ENCODE measurements at places on chromosomes 1 and 21.

DNA sequence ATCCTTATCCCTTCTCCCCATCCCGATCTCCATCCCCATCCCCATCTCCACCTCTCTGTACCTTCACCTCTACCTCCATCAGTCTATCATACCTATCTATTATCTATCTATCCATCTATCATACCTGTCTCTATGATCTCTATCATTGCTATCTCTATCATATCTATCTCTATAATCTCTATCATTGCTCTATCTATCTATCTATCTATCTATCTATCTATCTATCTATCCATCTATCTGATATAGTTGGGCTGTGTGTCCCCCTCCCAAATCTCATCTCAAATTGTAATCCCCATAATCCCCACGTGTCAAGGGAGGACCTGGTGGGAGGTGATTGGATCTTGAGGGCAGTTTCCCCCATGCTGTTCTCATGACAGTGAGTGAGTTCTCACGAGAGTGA is 97.9 kb upstream of the PAXBP1 start:
- DNase-seq: no peak

DNA sequence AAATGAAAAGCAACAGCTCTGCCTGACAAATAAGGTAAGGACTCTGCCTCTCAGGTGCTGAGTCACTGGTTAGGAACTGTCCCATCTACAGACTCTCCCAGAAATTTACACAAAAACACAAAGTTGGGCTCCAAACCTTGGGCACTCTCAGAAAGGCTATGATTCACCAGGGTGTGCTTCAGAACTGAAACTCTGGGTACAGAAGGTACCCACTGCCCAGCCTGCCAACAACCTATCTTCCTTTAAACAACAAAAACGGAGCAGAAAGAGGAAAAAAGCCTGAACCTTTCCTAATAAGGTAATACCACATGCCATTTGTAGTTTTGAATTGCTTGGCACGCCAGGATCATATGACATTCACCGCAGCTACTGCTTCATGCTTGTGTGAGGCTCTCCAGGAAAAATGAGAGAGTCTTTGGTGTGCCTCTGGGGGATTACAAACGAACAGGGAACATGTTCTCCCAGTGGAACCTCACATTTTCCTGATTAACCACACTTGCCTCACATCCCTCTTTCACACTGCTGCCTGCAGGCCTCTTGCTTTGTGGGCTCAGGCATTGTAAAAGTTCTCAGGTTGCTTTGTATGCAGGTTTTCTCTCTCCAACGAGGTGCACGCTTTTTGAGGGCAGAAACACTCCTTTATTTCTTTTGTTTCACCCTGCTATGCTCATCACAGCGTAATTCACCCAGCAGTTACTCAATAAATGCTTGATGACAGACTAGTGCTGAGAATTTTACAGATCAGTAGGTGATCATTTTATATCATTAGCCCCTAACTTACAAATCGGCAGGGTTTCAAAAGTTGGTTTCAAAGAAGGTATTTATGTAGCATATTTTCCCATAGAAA is 65.1 kb downstream of the GADD45A start:
- DNase-seq: no peak

DNA sequence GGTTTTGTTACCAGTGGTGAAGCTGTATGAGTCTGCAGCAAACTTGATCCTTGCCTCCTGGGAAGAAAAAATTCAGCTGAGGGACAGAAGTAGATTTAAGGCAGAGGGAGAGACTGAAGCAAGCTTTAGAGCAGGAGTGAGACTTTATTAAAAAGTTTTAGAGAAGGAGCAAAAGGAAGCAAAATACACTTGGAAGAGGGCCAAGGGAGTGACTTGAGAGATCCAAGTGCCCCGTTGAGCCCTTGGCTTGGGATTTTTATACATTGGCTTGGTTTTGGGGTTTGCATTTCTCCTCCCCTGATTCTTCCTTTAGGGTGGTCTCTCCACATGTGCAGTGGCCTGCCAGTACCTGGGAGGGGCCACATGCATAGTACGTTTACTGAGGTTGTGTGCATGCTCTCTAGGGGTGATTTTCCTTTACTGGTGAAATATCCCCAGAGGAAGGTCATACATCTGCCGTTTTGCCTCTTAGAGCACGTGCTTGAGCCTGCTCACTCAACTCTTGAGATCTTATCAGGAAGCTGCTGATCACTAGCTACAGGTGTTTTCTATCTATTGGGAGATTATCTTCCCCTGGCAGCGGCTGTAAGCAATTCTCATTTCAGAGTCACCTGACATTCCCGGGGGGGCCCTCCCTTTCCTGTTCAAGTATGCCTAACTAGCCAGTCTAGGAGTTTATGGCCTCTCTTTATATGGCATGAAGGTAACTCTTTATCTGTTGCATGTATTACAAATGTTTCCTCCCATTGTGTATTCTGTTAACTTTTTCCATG is 20.3 kb downstream of the FASLG start:
- no peak for DNase-seq

DNA sequence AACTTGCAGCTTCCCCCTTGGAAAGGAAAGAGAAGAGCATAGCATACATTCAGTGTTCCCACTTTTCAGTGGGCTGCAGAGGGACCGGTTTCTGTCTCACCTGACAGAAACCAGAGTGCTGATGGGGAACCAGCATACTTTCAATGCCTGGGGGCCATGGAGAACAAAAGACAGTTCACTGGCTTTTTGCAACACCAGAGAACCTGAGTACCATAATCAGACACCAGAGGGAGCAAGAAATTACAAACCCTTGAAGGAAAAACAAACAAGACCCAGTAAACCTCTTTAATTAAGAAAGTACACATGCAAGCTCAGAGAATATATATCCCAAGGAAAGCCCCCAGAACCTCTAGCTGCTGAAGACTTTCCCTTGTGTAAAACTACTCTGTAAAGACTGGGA is 51.1 kb downstream of the CSMD2 start:
- no peak for DNase-seq

DNA sequence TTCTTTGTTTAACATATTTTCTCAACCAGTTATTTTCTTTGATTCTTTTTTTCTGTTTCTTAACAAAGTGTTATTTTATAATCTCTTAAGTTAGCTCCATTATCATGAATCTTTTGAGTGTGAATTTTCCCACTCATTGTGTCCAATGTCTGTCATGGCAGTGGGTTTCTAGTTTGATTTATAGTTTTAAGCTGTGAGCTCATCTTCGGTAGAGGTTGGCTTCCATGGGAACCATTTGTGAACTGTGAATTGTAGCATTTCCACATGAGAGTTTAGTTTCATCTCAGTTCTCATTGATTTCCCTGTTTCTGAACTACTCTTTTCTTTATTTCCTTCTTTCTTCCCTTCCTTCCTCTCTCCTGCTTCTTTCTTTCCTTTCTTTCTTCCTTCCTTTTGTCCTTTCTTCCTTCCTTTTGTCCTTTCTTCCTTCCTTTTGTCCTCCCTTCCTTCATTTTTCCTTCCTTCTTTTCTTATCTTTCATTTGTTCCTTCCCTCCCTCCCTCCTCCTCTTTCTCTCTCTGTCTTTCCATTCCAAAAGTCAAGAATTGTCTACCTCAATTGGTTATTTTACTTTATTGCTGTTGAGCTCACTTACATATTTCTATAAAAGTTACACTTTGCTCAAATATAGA is 3.0 kb upstream of the CRB1 start:
- no peak for DNase-seq

- DNase-seq: no peak
These were observed 70.5 kb downstream of the TTLL7 start for GRCh38 chr1:83928396-83928795.

- no peak for DNase-seq
These were observed 40.9 kb upstream of the SLC6A9 start for GRCh38 chr1:44072204-44072603.
